ENCODE measurements at places on chromosomes 5 and 9.

DNA sequence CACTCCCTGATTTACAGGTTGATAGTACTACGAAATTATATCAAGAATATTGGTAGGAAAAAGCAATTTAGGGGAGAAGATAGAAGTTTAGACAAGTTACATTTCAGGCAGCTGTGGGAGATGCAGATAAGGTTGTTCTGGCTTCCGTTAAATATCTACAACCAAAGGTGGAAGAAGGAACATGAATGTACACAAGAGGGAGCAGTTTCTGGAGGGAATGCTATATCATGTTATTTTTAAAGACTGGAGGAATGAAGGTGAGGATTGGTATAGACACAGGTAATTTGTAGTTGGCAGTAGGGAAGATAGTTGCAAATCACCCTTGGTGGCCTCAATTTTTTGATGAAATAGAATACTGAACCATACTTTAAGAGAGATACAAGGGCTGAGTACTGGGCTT lies 187.3 kb upstream of the NMUR2 start:
- DNase-seq = peak; percentile 16

DNA sequence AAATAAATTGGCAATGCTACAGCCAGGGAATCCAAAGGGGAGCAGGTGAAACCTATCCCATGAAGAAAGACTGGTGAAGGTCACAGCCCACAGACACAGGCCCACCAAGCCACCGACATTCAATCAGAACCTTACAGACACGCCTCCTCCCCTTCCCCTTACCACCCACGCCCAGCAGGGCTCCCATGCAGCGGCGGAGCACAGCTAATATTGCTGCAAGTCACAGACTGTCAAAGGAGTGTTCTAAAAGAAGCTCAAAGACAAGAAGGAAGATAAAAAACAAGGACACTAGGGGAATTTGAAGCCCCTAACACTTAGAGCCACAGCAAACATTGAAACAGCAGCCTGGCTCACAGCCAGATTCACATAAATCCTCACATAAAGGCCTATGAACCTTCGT lies 91.2 kb downstream of the MED10 start:
- DNase-seq = no peak

- DNase-seq = peak; percentile 39
Measured at GRCh38 chr5:126544087-126544740, 50.8 kb downstream of the ALDH7A1 start.

DNA sequence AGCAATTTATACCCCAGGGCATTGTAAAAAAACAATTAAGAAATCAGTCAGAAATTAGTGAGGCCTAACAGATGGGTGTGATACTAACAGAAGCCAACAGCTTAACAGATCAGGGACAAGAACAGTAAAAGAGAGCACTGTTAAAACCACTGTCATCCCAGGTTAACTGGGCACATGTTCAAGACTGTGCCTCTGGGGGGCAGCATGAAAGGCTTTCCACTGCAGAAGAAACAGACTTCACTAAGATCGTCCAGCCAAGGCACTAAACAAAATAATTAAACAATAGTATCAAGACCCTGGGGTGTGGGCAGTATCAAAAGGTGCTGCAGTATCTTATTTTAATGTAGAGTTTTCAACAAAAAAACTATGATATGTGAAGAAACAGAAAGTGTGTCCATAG lies 43.5 kb downstream of the FBN2 start:
- DNase-seq = no peak

GRCh38 chr5:119328753-119329602 lies 26.8 kb upstream of the TNFAIP8 start:
- DNase-seq = no peak

GRCh38 chr5:108326982-108327381 lies 54.9 kb downstream of the FBXL17 start:
- no peak for DNase-seq

- no peak for DNase-seq
Measured at GRCh38 chr5:157157293-157157891, 8.7 kb downstream of the GARIN3 start.

DNA sequence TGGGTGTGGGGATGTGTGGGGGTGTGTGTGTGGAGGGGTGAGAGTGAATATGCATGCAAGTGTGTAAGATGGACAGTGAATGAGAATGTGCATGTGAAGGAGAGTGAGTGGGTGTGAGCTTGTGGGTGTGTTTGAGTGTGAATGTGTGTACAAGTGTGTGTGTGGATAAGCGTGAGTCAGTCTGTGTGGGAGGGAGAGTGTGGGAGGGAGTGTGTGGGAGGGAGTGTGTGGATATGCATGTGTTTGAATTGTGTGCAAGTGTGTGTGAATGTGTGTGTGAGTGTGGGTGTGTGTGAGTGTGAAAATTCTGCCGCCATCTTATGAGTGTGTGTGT lies 3.7 kb upstream of the SCGB3A1 start:
- no peak for DNase-seq

DNA sequence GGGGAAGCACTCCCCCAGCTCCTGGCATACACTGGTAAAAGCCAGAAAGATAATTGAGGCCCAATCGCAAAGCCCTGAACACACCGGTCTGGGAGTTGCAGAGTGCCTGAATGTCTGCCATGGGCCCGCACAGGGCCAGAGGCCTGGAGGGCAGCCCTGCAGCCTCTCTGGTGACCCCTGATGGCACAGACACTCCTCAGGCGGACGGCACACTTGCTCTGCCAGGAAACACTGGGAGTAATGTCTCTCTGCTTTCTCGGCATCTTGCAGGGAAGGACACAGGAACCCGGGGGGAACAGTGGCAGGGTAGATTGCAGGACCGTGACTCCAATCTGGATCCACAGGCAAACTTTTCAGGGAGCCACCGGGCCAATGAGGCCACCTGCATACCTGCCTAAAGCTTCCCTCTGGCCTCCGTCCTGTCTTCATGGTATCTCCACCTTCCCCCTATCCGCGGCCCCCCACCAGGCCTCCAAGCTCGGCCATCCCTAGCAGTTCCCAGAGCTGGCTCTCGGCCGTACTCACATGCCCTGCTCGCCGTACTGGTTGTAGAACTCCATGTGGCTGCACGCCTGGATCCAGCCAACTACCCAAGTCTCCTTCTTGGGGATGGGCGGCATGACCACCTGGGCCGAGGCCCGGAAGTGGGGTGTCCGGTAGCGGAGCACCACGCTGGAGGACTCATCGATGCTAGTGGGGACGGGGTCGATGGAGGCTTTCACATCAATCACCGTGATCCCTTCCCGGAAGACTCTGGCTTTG lies 797 bp downstream of the FAM78A start:
- DNase-seq = no peak

GRCh38 chr5:151020304-151021110 lies at the start of gene GPX3:
Gene GPX3 (plus strand): TSS chr5:151020591. CDS start chr5:151020655, 64 bp downstream.
- peak; percentile 62 for DNase-seq

GRCh38 chr5:176810687-176811501 lies 535 bp downstream of the UNC5A start:
- DNase-seq = no peak

DNA sequence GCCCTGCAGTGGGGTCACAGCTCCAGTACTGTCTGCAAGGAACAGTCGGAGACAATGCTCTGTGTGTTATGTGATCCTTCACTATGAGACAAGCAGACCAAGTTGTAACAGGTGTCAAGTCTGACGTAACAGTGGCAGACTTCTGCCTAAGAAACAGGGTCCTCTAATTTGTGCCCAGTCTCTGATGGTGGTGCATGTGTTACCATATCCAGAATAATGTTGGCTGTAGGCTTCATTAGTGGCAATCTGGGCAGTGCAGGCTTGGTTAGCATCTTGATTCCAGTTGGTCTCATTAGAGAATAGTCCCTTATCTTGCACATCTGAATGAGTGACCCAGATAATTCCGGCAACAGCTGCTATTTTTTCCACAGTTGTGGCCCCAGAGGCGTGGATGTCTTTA lies 33.8 kb downstream of the ZNF131 start:
- no peak for DNase-seq

- DNase-seq = no peak
Measured at GRCh38 chr9:135619599-135619886, 19.8 kb downstream of the GLT6D1 start.

- DNase-seq = no peak
Measured at GRCh38 chr9:126457890-126458289, 131.3 kb downstream of the MVB12B start.

DNA sequence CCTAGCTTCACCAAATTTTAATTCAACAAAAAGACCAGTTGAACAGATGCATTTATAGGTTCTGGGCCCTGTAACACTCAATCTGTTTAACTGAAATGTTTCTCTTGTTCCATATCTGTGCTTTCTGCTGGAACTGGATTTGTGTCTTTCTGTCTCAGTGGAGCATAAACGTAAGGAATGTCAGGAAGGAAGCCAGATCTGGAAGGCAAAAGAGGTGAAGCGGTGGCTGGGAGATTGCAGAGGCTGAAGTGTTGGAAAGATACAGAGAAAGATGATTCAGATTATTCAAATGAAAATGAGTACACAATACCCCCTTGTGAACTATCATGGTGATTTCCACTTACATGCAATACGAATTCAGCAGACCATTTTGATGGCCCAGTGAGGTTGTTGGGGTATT lies 406.8 kb downstream of the BRINP1 start:
- no peak for DNase-seq

GRCh38 chr5:124236361-124237205 lies 509.9 kb downstream of the ZNF608 start:
- no peak for DNase-seq

DNA sequence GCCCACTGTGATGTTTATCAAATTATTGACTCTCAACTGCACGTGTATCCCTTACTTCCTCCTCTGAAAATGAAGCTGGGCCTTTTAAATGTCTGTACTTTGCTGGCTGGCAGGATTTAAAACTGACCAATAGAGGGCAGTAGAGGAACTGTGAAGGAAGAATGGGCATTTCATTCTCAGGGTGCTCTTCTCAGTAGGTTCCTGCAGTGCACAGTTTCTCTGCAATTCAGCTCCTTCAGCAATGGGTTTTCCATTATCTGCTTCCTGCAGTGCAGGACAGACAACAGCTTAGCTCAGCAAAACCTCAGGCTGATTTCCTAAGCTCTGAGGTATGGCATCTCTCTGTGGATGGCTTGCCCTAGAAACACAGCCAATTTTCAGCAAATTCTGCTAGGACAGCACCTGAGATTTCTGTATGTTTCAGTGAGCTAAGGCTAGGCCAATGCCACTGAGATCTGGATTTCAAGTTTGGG lies 298.4 kb upstream of the PRDM9 start:
- peak; percentile 67 for DNase-seq

DNA sequence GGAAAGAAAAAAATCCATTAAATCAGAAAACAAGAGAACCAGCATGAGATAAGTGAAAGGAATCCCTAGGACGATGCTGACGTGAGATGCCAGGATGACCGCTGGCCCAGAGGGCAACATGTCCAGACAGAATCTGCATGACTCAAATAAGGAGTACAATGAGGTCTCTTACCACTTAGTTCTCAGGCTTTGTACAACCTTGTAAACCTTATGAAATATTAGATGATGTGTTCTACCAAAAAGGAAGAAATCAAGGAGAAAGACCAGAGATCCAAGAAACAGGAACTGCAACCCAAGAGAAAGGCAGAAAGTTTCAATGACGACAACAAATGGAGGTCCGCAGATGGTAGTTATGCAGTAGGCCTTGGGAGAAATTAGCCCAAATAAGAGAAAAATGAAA lies 2.8 kb upstream of the GPR150 start:
- no peak for DNase-seq

DNA sequence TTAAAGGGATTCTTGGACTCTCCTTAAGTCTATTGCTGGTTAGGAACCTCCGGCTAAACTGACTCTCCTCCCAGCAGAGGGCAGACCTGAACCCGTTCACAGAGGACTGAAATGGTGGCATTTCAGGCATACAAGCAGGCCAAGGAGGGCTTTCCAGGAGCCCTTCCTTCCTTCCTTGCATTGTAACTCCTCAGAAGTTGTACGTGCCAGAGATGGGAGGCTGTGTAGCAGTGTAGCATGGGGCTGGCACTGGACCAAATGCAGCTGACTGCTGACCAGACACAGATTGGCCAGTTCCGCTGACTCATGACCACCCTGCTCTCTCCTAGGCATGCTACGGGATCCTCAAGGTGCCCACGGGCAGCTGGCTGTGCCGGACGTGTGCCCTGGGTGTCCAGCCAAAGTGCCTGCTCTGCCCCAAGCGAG lies 36.4 kb downstream of the JADE2 start:
- no peak for DNase-seq

DNA sequence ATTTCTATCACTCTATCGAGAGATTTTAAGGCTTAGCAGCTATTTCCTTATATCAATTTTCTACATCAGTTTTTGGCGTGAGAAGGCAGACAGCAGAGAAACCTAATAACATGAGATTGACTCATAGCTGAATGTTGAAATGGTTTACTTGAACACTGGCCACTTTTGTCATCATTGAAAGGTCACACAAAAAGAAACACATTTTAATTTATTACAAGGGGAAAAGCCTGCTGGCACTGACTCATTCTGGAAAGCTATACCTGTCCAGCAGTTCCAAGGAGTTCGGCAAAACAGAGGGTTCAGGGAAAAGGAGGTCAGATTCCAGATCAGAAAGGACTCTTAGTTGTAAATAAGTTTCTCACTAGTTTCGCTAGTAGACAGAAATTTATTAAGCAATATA lies 566.4 kb downstream of the DNAH5 start:
- DNase-seq = peak; percentile 7

DNA sequence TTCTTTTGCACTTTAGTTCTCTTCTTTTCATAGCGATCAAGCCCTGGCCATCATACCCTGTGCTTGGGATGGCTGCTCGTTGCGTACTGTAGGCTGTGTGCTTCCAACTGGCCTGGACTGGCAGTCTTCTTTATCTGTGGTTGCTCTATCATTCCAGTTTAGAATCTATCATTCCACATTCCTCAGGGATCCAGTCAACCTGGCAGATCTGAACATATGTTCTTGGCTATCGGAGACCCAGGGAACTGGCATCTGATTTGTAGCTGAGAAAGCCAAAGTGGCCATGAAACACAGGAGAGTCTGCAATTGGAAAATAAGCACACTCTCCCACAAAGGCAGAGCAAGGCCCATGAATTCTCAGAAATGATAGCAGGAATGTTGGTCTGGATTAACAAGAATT lies 22.6 kb upstream of the SLC46A2 start:
- DNase-seq = no peak

DNA sequence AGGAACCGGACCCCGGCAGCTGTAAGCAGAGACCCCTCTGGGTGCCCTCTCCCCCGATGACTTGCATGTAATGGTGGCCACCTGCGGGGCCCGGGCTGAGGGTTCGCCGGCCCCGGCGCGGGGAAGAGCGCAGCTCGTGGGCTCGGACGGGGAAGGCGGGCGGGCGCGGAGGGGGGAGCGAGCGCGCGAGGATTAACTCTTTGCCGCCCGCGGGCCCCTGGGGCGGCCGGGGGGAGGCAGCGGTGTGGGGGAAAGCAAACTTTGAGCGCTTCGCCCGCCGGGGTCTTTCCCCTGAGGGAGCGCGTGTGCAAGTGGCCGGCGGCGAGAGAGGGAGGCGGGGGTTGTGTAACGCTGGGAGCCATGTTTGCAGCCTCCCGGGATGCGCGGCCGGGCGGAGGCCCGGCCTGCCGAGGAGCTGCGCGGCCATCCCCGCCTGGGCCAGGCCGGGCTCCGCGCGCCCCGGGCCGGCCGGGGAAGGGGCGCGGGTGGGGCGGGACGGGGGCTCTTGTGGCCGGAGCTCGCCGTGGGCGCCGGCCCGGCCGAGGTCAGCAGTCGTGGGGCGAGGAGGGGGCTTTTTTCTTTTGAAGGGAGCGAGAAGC lies 547 bp downstream of the ANP32B start:
- DNase-seq = peak; percentile 36
